Stimulated activated CD8-positive, alpha-beta memory T cell treated with anti-CD3 and anti-CD28 coated beads, Interleukin-4, amount 100 ng/mL, for 4 hours (primary cell): ENCODE measurements at places on chromosomes 6 and 20.

- no peak for DNase-seq
Measured at GRCh38 chr6:141267420-141267819, 865.3 kb upstream of the GJE1 start.

DNA sequence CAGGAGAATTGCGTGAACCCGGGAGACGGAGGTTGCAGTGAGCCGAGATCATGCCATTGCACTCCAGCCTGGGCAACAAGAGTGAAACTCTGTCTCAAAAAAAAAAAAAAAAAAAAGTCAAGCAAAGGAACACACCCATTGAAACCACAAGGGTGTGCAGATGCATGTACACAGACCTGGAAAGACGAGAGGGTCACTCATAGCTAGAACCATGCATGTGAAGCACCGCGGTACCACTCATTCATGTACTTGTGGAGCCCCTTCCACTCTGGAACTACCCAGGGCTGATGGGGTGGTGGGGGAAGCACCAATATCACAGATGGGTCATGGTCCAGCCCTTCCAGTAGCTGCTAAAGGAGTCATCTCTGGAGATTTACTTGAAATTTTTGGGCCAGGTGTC, 7.4 kb upstream of the TJAP1 start:
- DNase-seq, result no peak

GRCh38 chr20:58086763-58087561, 141.5 kb downstream of the ANKRD60 start:
- no peak for DNase-seq

DNA sequence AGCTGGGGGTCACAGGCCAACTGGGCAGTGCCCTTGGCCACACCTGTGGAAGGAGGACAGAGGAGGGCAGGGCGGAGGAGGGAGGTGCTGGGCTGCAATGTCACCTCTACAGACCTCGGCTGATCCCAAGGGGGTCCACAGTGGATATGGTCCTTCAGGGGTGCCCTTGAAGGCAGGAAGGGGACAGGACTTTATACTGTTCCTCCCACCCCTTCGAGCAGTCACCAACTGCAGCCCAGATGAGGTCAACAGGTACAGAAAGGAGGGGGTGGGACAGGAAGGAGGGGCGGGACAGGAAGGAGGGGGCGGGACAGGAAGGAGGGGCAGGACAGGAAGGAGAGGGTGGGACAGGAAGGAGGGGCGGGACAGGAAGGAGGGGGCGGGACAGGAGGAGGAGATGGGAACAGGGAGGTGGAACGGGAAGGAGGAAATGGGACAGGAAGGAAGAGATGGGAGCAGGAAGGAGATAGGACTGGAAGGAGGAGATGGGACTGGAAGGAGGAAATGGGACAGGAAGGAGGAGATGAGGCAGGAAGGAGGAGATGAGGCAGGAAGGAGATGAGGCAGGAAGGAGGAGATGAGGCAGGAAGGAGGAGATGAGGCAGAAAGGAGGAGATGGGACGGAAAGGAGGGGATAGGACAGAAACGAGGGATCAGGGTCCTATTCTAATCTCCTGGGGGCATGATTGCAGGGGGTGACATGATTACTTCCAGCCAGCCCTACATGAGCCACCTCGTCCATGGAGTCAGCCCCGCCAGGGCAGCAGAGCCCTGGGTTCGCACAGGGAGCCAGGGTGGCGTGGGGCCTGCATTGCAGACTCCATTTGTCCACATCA, 19.4 kb upstream of the MRGBP start:
- no peak for DNase-seq

DNA sequence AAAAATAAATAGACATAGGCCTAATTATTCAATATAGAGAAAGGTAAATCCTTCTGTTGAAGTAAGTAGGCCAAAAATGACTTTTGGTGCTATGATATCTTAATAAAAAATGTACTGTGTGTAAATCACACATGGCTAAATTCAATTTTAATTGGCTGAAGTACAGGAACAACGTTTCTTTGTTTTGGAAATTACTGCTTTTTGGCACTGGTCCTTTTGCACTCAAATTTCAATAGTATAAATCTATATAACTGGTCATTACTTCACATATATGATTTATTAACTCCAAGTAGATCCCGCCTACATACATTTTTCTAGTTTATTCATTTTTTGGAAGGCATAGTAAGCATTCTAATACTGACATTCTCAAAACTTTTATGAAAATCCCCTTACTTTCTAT, 114.5 kb downstream of the RALGAPA2 start:
- DNase-seq, result no peak

DNA sequence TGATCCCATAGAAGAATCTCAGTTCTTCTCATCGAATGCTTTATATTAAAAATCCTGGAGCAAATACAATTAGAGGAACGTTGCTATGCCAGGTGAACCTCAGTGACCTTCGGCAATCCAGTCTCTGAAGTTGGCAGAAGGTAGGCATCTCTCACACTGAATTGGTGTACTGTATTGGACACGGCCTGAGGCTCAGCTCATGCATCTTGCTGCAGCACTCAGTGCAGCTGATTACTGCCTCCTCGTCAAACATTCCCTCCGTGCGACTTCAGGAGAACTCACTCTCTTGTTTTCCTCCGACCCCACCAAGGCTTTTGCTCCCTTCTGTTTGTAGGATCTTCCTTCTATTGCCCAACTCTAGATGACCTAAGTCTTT, 90.5 kb downstream of the GPR6 start:
- no peak for DNase-seq

GRCh38 chr20:1964659-1965405, 29.0 kb downstream of the PDYN start:
- no peak for DNase-seq

- DNase-seq, result no peak
Measured at GRCh38 chr6:168541307-168541706, 100.3 kb downstream of the SMOC2 start.

DNA sequence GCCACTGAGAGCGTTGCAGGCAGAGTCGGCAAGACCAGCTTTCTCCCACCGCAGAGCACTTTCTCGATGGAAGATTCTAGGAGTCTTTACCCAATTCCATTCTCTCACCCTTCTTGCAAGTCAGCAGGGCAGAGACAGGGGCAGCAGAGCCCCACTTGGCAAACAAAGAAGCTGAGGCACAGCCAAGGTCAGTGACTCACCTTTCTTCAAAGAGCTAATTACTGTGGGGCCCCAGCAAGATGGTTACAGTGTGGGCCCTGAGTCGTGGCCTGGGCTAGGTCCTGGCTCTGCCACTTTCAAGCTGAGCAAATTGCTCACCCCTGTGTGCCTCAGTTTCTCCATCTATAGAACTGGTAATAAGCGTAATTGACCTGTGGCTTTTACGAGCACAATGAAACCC, 277.0 kb downstream of the PREX1 start:
- no peak for DNase-seq

DNA sequence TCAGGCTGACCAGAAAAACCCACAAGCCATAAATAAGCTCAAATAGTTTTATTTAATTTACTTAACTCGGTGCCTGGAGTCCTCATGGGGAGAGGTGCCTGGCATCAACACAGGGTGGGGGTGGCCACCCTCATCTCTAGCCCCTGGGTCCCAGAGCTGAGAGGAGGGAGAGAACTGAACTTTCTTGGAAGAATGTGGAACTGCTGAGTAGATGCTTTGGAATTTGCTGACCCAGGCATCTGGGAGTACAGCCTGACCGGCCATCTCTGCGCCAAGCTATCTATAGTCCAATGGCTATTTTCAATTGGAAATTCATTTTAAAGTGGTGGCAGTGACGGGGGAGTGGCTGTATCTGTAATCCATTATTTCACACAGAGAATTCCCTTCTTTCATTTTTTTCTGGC, 104.8 kb downstream of the CDH26 start:
- no peak for DNase-seq

DNA sequence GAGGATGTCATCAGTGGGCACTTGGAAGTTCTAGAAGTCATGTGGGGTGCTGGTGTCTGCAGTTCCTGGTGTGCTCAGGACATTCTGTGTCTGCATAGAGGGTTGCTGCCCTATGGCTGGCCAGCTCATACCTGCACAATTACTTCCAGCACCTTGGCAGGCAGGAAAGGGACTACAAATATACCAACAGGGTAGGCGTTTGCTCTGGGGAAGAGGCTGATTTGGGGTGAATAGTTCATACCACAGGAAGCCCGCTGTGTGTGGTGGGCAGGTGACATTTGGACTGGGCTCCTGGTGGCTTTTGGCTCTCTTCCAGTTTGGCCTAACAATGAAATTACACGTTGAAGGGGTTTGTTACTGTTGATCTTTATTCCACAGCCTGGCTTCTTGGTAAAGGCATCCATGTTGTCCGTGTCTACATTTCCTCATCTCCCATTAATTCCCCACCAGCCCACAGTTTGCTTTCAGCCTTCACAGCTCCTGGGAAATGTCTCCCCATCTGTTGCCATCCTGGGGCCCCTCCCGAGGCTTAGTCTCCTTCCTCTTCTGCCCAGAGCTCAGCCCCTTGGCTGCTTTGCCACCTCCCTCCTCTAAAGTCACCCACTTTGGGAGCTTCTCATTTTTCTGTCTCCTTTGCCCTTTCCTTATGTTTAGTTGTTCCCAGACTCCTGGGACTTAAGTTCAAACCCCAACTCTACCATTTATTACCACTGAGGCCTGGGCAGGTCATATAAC, 88.1 kb downstream of the RSPH3 start:
- no peak for DNase-seq

GRCh38 chr6:143431226-143431625, 19.3 kb downstream of the ADAT2 start:
- DNase-seq, result no peak

- DNase-seq, result no peak
Measured at GRCh38 chr20:58497076-58497641, 18.0 kb downstream of the APCDD1L start.

- DNase-seq, result peak; percentile 12
Measured at GRCh38 chr6:130018744-130019325, 454 bp downstream of the L3MBTL3 start.

GRCh38 chr20:40970218-40970617, 58.4 kb upstream of the TOP1 start:
- DNase-seq, result no peak

DNA sequence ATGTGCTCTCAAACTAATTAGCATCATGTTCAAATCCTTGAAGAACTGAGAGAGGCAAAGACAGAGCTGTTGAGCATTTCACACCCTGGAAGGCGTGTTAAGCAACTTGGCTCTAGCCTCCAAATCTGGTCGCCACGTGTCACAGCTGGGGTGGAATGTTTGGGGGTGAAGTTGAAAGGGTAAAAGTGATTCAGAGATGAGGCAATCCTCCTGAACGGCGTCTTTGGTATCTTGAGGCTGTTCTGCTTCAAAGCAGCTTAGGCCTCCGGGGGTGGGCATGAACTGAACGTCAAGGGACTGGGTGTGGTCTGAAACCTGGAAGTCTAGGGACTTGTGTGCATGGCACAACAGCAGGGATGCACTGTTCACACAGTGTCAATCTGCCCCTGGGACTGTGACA, 62.3 kb downstream of the TRAM2 start:
- no peak for DNase-seq

GRCh38 chr20:15242773-15243172, 905.4 kb upstream of the FLRT3 start:
- DNase-seq, result no peak

- DNase-seq, result no peak
Measured at GRCh38 chr20:53124075-53124551, 152.0 kb downstream of the TSHZ2 start.
